ENCODE measurements at places on chromosomes 11 and 22. TPM values are rescaled to one million over a fixed set of nuclear protein-coding genes. Genes with fewer than 3 reads are reported as not detected.

Gene IL18BP
- polyA plus RNA-seq = 21.3 TPM

Gene MRGPRF
- 4.2 TPM for polyA plus RNA-seq

Gene UQCR10
- 462 TPM for polyA plus RNA-seq

Gene UPK3A
- polyA plus RNA-seq = not detected

Gene NPAS4
- not detected for polyA plus RNA-seq

Gene SLC22A6
- not detected for polyA plus RNA-seq

Gene FZD4
- 0.69 TPM for polyA plus RNA-seq

Gene NLRX1
- 9.3 TPM for polyA plus RNA-seq

Gene LGR4
- 23.5 TPM for polyA plus RNA-seq

Gene PLAAT5
- 1.2 TPM for polyA plus RNA-seq

Gene MUC2
- 40.2 TPM for polyA plus RNA-seq

Gene LRRN4CL
- 3.0 TPM for polyA plus RNA-seq

Gene GAB4
- polyA plus RNA-seq = 0.04 TPM

Gene SPA17
- 15.6 TPM for polyA plus RNA-seq

Gene C11orf16
- polyA plus RNA-seq = not detected

Gene UFD1
- polyA plus RNA-seq = 131 TPM

Gene LRRC32
- 18.3 TPM for polyA plus RNA-seq

Gene OR52I1
- not detected for polyA plus RNA-seq

Gene APLNR
- 0.46 TPM for polyA plus RNA-seq

Gene UCP3
- 1.9 TPM for polyA plus RNA-seq

Gene OVCH2
- polyA plus RNA-seq = not detected

Gene MUC6
- under 0.01 TPM for polyA plus RNA-seq

Gene APOL6
- 4.2 TPM for polyA plus RNA-seq

Gene SMDT1
- 187 TPM for polyA plus RNA-seq

Gene ALG9
- polyA plus RNA-seq = 6.0 TPM

Gene OR6A2
- 0.06 TPM for polyA plus RNA-seq

Gene LMO2
- polyA plus RNA-seq = 19.8 TPM

Gene SLCO2B1
- polyA plus RNA-seq = 7.8 TPM

Gene ZNHIT2
- 8.3 TPM for polyA plus RNA-seq

Gene FAM227A
- not detected for polyA plus RNA-seq

Gene POU2AF2
- 2.4 TPM for polyA plus RNA-seq

Gene NUP50
- polyA plus RNA-seq = 22.2 TPM

Gene OR51B6
- not detected for polyA plus RNA-seq

Gene ARFGAP3
- polyA plus RNA-seq = 28.4 TPM

Gene MEI1
- polyA plus RNA-seq = 6.4 TPM

Gene C11orf21
- polyA plus RNA-seq = 6.2 TPM

Gene LRFN4
- 8.3 TPM for polyA plus RNA-seq

Gene BRSK2
- 1.7 TPM for polyA plus RNA-seq

Gene CD3E
- polyA plus RNA-seq = 42.3 TPM

Gene PHOX2A
- 1.7 TPM for polyA plus RNA-seq

Gene ANGPTL5
- polyA plus RNA-seq = 0.60 TPM

Gene FIBP
- 58.3 TPM for polyA plus RNA-seq

Gene ART5
- 0.17 TPM for polyA plus RNA-seq

Gene CWC15
- 48.3 TPM for polyA plus RNA-seq

Measured in sigmoid colon (tissue), 7 donors.